Upper lobe of left lung (tissue), 6 donors: ENCODE measurements at places on chromosomes 11 and 22. TPM values are rescaled to one million over a fixed set of nuclear protein-coding genes. Genes with fewer than 3 reads are reported as not detected.

DNA sequence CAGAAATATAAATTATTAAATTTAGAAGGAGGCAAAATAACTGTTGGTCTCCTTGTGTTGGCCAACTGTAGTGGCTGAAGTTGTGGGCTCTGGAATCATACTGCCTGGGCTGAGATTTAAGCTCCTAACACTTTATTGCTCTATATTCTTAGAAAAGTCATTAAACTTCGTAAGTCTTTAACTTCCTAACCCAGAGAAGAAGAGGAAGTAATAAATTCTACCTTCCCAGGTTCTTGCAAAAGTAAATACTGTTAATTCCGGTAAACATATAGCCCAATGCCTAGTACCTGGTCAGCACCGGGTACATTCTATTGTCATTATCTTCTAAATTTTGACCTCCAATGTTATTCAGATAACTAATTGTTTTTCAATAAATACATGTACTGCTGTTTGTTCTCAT lies 4.5 kb downstream of the OR51T1 start:
- DNase-seq = no peak

CD3E gene
- 10.5 TPM for total RNA-seq

- DNase-seq = peak; percentile 97
Measured at GRCh38 chr11:64971421-64972233, at the start of gene MAJIN. MAJIN (minus strand) TSS chr11:64972108; CDS start chr11:64959405, 12,703 bp downstream.

GRCh38 chr22:32422062-32422461 lies 10.0 kb upstream of the RTCB start:
- DNase-seq = no peak

APOA1 gene
- total RNA-seq = 5.9 TPM

DNA sequence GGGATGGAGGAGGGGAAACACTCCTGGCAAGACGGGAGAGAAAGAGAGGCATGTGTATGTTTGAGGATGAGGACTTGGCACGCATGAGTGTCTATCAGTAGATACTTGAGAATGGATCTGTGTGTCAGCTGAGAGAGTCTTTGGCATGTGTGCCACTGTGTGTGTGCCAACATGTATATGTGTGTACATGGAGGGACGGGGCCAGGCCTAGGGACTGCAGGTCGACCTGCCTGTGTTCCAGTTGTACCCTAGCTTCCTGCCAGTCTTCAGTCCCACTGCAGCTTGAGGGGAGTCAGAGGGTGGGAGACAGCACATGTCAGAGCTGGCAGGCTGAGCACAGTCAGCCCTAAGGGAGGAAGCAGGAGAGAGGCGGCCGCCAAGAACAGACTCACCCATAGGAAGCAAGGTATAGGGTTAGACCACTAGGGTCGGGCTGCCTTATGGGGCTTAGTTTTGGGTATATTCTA lies 5.6 kb downstream of the CLCF1 start:
- no peak for DNase-seq

- no peak for DNase-seq
Measured at GRCh38 chr11:41665441-41666360, 206.2 kb upstream of the LRRC4C start.

DNA sequence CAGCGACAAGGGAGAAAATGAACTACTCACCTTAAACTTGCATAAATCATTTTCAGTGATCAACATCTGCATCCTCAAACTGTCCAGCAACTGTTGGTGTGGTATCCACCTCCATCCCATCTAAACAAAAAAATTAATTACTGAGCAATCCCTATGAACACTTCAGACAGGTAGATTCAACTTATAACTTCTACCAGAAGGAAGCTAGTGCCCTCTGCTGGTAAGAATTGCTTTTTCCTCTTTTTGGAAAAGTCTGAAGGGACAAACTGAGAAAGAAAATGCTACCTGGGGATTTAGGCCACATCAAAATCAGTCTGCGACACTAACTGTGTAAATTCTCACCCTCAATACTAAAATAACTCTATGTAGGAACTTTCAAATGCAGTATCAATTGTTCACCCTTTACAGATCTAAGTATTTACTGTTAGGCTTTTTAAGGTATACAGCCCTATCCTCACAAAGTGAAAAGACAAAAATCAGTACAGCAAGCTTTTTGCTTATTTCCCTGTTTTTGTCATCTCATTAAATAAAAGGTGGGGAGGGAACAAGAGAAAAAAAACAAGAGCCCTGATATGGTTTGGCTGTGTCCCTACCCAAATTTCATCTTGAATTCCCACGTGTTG lies 17.9 kb downstream of the CLNS1A start:
- no peak for DNase-seq

DNA sequence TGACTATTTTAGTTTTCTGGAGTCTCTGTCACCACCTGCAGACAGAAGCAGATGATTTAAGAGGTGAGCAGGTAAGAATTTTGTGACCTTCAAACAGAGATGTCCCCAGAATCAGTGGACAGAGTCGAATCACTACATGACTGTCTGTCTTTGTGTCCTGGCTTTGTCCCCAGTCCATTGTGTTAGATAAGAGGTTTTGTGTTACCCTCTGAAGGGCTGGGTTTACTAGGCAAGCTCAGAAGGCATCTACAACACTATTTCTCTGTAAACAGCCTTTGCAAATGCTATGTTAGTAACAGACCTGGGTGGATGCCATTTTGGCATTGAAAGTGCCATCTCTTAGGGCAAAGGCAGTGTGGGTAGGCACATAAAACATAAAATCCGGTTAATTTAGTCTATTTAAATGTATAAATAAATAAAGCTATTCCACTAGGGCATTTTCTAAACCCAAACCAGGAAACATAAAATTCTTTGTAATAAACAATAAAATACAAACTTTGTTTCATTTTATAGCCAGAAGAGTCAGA lies 40.3 kb upstream of the CADM1 start:
- DNase-seq = no peak

OR51B4 gene
- not detected for total RNA-seq

GRCh38 chr22:43446037-43446803 lies 34.4 kb downstream of the MPPED1 start:
- DNase-seq = no peak

DNA sequence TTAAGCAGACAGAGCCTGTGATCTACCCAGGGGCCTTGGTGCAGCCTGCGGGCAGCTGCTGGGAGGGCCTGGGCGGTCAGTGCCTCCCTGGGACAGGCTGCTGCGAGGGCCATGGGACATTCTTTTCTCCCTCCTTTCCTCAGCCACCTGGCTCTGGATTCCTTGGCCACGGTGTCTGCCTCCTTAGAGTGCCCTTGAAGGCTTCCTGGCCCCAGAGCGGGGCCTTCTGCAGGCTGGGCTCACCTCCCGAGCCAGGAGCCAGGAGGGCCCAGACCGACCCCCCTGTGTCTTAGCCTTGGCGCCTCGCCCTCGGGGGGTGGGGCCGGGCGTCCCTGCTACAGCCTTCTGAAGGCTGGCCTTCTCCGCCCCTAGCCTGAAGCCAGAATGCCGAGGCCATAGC lies 231.2 kb downstream of the TBC1D22A start:
- peak; percentile 81 for DNase-seq

GRCh38 chr11:63901660-63902059 lies 15.3 kb downstream of the RCOR2 start:
- no peak for DNase-seq

DNA sequence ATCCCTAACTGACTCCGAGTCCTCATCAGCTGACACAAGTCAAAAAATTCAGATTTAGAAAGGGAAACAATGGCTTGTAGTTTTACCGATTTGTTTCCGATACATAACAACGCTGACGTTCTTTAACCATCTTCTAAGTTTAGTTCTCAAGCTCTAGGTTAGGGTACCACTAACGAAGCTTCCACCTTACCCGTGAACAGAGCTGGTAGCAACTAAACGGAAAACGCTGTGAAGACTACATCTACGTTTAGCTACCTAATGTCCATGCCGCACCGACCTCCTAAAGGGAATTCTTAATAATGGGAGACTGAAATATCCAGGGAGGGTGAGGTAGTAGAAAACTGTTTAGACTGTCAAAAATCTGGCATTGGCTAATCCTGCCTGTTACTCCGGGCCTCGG lies 1.0 kb downstream of the NUP98 start:
- DNase-seq = no peak

SSTR3 gene
- total RNA-seq = not detected

DNA sequence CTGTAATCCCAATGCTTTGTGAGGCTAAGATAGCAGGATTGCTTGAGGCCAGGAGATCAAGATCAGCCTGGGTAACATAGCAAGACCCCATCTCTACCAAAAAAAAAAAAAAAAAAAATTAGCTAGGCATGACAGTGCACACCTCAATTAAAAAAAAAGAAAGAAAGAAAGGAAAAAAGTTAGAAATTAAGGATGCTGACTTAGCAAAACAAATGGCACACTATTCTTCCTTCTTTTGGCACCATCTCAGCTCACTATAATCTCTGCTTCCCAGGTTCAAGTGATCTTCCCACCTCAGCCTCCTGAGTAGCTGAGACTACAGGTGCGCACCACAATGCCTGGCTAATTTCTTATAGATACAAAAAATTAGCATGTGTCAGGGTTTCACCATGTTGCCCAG lies 33.9 kb downstream of the PC start:
- DNase-seq = no peak

GRCh38 chr11:33553486-33553885 lies 147.1 kb downstream of the C11orf91 start:
- no peak for DNase-seq
